ENCODE measurements at places on chromosomes 4 and X. TPM values are rescaled to one million over a fixed set of nuclear protein-coding genes. Genes with fewer than 3 reads are reported as not detected.
A peak's percentile ranks its signal among the peaks of the same experiment; 100 is the strongest.

Gene CDKL2
- total RNA-seq, result not detected

Gene PLAC8
- total RNA-seq, result 1.1 TPM

Gene SULT1E1
- total RNA-seq, result not detected

Gene P2RY8
- total RNA-seq, result 2.2 TPM

Gene APEX2
- total RNA-seq, result 31.5 TPM

Gene TRIM60
- not detected for total RNA-seq

Gene PRKG2
- not detected for total RNA-seq

Gene ARHGEF6
- total RNA-seq, result 17.6 TPM

Gene PABPC1L2B
- not detected for total RNA-seq

Gene IBSP
- not detected for total RNA-seq

DNA sequence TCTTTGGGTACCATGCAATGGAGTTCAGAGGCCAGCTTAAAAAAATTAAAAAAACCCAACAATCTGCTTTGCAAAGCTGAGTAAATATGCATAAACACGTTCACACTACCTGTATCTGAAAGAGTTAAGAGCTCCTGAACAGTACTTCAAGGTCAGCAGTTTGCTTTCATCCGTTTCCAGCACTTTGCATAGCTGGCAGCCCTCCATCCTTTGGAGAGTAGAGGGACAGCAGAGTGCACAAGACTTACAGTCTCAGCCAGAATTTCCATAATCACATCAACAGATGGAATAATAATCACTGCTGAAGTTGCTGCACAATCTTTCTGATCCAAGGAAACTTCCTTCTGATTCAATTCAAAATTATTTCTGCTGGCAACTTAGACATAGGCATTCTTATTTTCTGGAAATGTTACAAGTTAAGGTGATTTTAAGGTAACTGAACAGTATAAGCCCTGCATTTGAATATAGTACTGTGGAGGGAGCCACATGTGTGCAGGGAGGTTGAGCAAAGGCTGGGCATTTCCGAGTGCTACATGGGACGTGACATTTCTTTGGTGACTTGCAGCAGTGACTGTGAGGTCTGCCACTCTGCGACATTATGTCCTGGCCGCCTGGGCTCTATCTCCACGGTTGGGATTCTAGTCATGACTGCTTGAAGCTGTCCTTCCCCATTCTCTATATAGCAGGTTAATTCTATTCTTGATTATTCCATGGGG lies 73.5 kb upstream of the EMCN start:
- H3K4me1 ChIP-seq, result no peaks in the 10 kb centered on the region
- DNase-seq, result no peak
- H3K4me3 ChIP-seq, result no peak overlapping the region
- H3K27me3 ChIP-seq, result no peaks in the 10 kb centered on the region
- no peaks in the 10 kb centered on the region for H3K36me3 ChIP-seq
- no peak overlapping the region for H3K27ac ChIP-seq

- H3K36me3 ChIP-seq, result no peaks in the 10 kb centered on the region
- no peak overlapping the region for H3K4me3 ChIP-seq
- no peak overlapping the region for H3K27ac ChIP-seq
- H3K4me1 ChIP-seq, result no peaks in the 10 kb centered on the region
- no peaks in the 10 kb centered on the region for H3K27me3 ChIP-seq
Measured at GRCh38 chr4:77798385-77798784, 20.8 kb downstream of the CNOT6L start.

- no peak for DNase-seq
- H3K36me3 ChIP-seq, result no peaks in the 10 kb centered on the region
- H3K4me1 ChIP-seq, result no peaks in the 10 kb centered on the region
- H3K27ac ChIP-seq, result no peak overlapping the region
- H3K4me3 ChIP-seq, result no peak overlapping the region
- H3K27me3 ChIP-seq, result no peaks in the 10 kb centered on the region
Measured at GRCh38 chr4:48065587-48066052, 49.0 kb downstream of the NIPAL1 start.

GRCh38 chr4:172155838-172156345 lies 342.7 kb downstream of the GALNTL6 start:
- H3K4me3 ChIP-seq, result no peak overlapping the region
- no peak for DNase-seq
- H3K27me3 ChIP-seq, result no peaks in the 10 kb centered on the region

DNA sequence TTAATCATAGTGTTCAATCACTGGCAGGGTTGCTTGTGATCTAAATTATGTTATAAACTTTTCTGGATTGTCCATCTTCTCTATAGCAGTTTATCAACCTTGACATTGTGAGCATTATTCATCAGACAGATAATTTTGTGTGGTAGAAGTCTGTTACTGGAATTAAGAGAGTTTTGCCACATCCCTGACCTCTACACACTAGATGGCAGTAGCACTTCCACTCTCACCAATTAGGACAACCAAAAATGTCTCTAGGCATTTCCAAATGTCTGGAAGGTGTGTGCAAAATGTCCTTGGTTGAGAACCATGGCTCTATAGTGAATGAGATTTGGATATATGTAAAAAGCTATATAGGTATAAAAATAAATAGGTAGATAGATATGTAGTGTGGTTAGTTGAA lies 324.1 kb upstream of the FAM47C start:
- no peaks in the 10 kb centered on the region for H3K36me3 ChIP-seq
- H3K4me3 ChIP-seq, result no peak overlapping the region
- no peaks in the 10 kb centered on the region for H3K4me1 ChIP-seq
- H3K27me3 ChIP-seq, result no peaks in the 10 kb centered on the region
- no peak overlapping the region for H3K27ac ChIP-seq

GRCh38 chr4:11469650-11470437 lies 41.1 kb upstream of the HS3ST1 start:
- no peak for DNase-seq
- H3K36me3 ChIP-seq, result no peaks in the 10 kb centered on the region
- no peaks in the 10 kb centered on the region for H3K27me3 ChIP-seq
- no peak overlapping the region for H3K27ac ChIP-seq

DNA sequence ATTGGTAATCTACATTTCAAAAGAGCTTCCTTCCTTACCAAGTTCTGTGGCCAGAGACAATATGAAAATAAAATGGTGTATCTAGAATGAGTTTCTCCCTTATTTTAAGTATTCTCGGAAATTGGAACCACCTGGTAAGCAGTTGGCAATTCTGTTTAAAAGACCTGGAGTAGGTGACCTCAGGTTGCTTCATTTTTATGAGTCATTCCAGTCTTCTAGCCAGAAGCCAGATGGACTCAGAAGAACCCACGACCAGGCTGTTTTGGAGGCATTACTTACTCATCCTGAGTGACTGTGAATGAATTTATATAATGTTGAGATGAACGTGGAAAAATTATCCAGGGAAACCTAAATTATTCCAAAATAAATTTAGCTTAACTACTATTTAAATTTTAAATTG lies 9.1 kb downstream of the BMPR1B start:
- H3K4me1 ChIP-seq, result no peaks in the 10 kb centered on the region
- H3K36me3 ChIP-seq, result no peaks in the 10 kb centered on the region
- no peaks in the 10 kb centered on the region for H3K27me3 ChIP-seq
- no peak for DNase-seq
- no peak overlapping the region for H3K4me3 ChIP-seq

- H3K4me1 ChIP-seq, result peaks cover 3% of the 10 kb centered on the region
- no peaks in the 10 kb centered on the region for H3K27me3 ChIP-seq
- peak overlapping the region; percentile 15 for H3K4me3 ChIP-seq
- H3K36me3 ChIP-seq, result no peaks in the 10 kb centered on the region
- peak overlapping the region; percentile 70 for H3K27ac ChIP-seq
- DNase-seq, result no peak
Measured at GRCh38 chr4:15042529-15043167, 40.4 kb downstream of the CPEB2 start.

DNA sequence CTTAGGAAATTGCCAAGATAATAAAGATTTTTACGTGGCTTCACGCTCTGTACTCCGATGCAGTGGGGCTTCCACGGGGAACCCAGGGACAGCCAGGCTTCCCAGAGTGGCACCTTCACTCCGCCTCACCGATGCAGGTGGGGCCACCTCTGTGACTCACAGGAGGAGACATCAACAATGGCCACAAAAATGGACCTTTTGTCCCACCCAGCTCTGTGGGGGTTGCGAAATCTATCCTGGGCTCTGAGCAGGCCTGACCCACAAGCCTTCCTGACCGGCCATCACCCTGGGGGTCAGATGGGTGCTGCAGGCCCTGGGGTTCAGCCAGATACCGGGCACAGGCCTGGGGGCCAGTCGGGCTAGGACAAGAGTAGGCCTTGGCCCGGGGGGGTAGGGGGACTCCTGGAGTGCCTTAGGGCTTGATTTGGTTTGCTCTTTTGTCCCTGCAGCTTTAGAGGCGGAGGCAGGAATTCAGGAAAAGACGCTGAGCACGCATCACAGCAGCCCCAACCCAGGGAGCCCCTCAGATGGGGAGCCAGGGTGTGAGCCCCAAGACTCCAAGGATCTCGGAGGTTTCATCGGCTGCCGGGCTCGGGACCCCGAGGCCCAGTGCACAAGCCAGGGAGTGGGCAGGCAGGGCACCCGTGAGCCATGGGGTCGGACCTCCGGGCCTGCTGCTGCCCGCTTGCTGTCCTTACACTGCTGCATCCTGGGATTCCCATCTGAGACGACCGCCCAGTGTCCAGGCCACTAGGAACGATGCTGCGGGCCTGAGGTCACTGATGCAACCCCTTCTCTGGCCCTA lies 136.5 kb upstream of the NKX1-1 start:
- H3K27ac ChIP-seq, result no peak overlapping the region
- no peak overlapping the region for H3K4me3 ChIP-seq
- H3K27me3 ChIP-seq, result no peaks in the 10 kb centered on the region
- DNase-seq, result no peak
- no peaks in the 10 kb centered on the region for H3K4me1 ChIP-seq
- no peaks in the 10 kb centered on the region for H3K36me3 ChIP-seq

DNA sequence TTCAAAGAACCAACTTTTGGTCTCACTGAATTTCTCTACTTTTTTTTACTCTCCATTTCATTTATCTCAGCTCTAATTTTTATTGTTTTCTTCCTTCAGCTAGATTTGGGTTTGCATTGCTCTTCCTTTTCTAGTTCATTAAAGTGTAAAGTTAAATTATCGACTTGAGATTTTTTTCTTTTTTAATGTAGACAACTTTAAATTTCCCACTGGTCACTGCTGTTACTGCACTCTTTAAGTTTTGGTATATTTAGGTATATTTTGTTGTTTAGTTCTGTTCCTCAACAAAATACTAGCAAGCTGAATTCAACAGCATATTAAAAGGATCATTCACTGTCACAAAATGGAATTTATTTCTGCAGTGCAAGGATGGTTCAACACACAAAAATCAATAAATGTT lies 572.0 kb upstream of the DIAPH2 start:
- H3K4me1 ChIP-seq, result no peaks in the 10 kb centered on the region
- H3K27me3 ChIP-seq, result no peaks in the 10 kb centered on the region
- no peak overlapping the region for H3K27ac ChIP-seq
- H3K36me3 ChIP-seq, result no peaks in the 10 kb centered on the region
- no peak for DNase-seq
- H3K4me3 ChIP-seq, result no peak overlapping the region

DNA sequence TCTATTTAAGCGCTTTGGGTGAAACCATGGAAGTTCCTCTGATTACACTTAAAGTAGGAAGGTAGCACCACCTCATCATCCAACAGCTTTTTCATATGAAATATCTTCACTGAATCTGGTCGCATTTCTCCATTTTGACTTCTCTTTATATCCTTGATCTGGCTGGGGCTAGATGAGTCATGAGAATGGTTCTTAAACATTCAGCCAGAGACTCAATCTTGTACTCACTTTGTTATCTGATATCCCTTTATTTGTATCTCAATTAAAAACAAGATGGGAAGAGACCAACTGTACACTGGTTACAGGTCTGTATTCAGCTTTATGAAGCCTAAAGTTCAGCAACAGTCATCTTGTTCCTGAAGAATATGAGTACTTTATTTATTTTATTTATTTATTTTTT lies 84.9 kb downstream of the CBLL2 start:
- no peaks in the 10 kb centered on the region for H3K4me1 ChIP-seq
- no peak overlapping the region for H3K27ac ChIP-seq
- no peaks in the 10 kb centered on the region for H3K36me3 ChIP-seq
- H3K4me3 ChIP-seq, result no peak overlapping the region
- no peak for DNase-seq

GRCh38 chr4:152217896-152218295 lies 318.0 kb downstream of the FBXW7 start:
- no peaks in the 10 kb centered on the region for H3K36me3 ChIP-seq
- H3K4me3 ChIP-seq, result no peak overlapping the region

DNA sequence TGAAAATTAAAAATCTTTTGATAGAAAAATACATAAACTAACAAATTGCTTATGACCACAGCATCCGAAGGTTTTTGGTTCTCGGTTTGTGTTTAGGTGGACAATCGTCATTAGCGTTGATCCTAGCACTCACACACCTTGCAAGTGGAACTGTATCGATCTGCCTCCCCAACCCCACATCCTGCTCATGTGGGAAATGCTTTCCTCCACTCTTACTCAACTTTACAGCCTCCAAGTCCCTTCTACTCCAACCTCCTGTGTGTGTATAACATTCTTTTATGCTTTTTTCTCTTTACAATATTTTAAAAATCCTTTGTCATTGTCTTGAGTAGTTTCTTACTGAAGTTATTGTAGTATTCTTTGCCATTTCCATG lies 15.6 kb upstream of the TMEM131L start:
- no peak for DNase-seq
- H3K27ac ChIP-seq, result no peak overlapping the region

GRCh38 chr4:21709031-21709430 lies 239.5 kb downstream of the KCNIP4 start:
- no peaks in the 10 kb centered on the region for H3K4me1 ChIP-seq
- H3K27me3 ChIP-seq, result no peaks in the 10 kb centered on the region
- no peak overlapping the region for H3K27ac ChIP-seq
- no peaks in the 10 kb centered on the region for H3K36me3 ChIP-seq

DNA sequence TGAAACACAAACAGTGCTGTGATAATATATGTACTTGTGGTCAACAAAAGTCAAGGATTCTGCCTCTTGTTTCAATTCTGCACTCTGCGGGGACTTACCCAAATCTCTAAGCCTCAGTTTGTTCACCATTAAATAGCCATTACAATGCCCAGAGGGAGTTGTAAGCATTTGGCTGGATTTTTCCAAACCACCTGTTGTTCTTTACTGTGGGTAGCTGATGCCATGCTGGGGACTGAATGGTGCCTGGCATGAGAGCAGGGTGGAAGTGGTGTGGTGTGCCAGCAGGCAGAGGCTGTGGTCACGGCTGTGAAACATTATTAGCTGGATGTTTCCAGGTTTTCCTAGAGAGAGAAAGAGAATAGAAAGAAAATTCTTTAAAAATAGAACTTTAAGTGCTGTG lies 60.7 kb upstream of the PAK3 start:
- H3K4me1 ChIP-seq, result no peaks in the 10 kb centered on the region
- H3K27ac ChIP-seq, result no peak overlapping the region
- no peaks in the 10 kb centered on the region for H3K27me3 ChIP-seq
- DNase-seq, result no peak

- peaks cover 35% of the 10 kb centered on the region for H3K36me3 ChIP-seq
- no peak overlapping the region for H3K4me3 ChIP-seq
- H3K27me3 ChIP-seq, result no peaks in the 10 kb centered on the region
- H3K4me1 ChIP-seq, result no peaks in the 10 kb centered on the region
- no peak overlapping the region for H3K27ac ChIP-seq
Measured at GRCh38 chr4:87087420-87087819, 133.0 kb downstream of the KLHL8 start.

GRCh38 chr4:43990963-43991362 lies 457.6 kb downstream of the KCTD8 start:
- no peaks in the 10 kb centered on the region for H3K4me1 ChIP-seq
- no peak for DNase-seq
- no peaks in the 10 kb centered on the region for H3K36me3 ChIP-seq
- no peak overlapping the region for H3K4me3 ChIP-seq

- no peaks in the 10 kb centered on the region for H3K4me1 ChIP-seq
- no peak overlapping the region for H3K27ac ChIP-seq
- H3K36me3 ChIP-seq, result no peaks in the 10 kb centered on the region
- H3K27me3 ChIP-seq, result peaks cover 4% of the 10 kb centered on the region
- H3K4me3 ChIP-seq, result no peak overlapping the region
- DNase-seq, result no peak
Measured at GRCh38 chrX:13933352-13933751, 96.3 kb downstream of the GEMIN8 start.

Data from ascending aorta (tissue), 2 donors.